Activated CD4-positive, alpha-beta T cell treated with anti-CD3 and anti-CD28 coated beads, Interleukin-10, Interleukin-2, amounts not matched to agents 100 ng/mL and 50 ng/mL, durations not matched to agents 16 hours and 8 hours (primary cell): ENCODE measurements at places on chromosomes 12 and 14.
A peak's percentile ranks its signal among the peaks of the same experiment; 100 is the strongest.

GRCh38 chr12:54404061-54405004 lies 14.7 kb downstream of the ITGA5 start:
- DNase-seq: peak; percentile 59

DNA sequence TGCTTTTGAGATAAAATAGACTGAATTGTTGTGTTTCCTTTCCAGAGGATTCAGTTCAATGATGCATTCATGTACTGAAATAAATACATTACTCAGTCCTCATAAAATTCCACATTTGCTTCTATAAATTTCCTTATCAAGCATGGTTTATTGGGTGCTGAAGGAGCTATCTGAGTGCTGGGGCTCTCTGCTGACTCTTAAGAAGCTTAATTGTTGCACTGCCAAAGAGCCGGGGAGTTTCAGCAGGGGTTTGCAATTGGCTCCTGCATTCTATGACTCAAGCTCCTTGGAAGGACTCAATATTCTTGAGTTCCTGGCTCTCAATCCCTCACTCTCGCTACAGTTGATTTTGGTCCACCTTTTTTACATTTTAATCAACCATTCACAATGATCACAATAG lies 69.8 kb upstream of the PYGL start:
- no peak for DNase-seq

DNA sequence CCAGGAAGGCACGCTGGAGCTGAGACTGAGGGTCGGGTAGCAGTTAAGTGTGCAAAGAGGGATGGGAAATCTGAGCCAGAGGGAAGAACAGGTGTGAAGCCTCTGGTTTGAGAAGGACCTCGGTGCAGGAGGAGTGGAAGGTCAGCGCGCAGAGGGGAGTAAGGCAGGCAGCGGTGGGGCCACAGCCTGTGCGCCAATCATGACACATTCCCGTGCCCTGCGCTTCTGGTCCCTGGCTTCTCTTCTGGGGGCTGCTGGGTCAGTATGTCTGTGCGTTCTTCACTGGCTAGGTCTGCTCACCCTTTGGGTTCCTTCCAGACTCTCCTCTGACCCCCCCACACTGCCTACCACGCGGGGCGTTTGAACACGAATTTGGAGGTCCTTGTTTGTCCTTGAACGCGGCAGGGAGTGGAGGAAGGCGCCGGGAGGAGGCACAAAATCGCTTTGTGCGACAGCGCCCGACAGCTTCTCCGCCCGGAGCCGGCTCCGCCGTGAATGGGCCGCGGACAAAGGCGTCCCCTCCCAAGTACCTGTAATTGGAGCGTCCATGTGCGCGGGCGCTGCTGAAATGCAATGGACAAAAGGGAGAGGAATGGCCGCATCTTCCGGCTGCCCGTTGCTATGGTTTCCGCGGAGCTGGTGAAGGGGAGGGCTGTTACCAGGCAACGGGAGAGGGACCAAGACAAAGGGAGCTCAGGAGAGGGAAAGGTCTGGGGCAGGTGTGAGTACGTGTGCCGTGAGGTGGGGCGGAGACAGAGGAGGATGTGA lies 207.2 kb upstream of the SRRM4 start:
- DNase-seq: no peak

GRCh38 chr12:15910864-15911721 lies at the start of gene DERA:
TSS of gene DERA (plus strand) at chr12:15911332. CDS start at chr12:15911384, 52 bp downstream.
- peak; percentile 69 for DNase-seq

DNA sequence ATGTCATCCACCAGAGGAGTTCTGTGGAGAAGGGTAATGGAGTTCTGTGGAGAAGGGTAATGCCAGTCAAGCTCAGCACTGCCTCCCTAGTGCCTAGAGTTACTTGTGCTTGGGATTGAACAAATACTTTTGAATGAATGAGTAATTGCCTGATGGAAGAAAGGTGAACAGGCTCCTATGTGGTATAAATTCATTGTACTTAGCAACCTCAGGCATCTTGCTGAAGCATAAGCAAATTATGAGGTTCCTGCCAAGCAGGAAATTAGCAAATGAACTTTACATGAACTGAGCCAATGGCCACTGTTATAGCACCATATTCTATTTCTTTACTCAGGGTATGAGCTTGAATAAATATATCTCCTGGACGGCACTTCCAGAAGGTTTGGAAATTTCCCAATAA lies 1047.2 kb downstream of the SLC6A15 start:
- no peak for DNase-seq

- peak; percentile 21 for DNase-seq
Observed at GRCh38 chr14:33432407-33433023, 493.8 kb downstream of the NPAS3 start.

DNA sequence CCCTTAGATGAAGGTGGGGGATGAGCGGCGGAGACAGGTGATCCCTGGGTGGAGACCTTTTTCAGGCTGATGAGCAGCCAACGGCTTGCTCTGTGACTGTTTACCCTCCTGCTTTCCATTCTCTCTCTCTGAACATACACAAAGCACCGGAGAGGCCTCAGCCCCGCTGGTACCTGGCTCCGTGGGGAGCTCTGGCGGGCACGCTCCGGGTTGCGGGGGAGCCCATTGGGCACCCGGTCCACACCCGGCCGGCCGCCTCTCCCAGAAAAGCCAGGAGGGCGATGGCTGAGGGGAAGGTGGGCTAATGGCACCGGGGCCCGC lies 545 bp downstream of the SMARCC2 start:
- peak; percentile 15 for DNase-seq

- DNase-seq: no peak
Observed at GRCh38 chr12:43306066-43306465, 245.9 kb downstream of the ADAMTS20 start.
